Aorta (tissue), 5 donors: ENCODE measurements at places on chromosomes 12 and 14.

DNA sequence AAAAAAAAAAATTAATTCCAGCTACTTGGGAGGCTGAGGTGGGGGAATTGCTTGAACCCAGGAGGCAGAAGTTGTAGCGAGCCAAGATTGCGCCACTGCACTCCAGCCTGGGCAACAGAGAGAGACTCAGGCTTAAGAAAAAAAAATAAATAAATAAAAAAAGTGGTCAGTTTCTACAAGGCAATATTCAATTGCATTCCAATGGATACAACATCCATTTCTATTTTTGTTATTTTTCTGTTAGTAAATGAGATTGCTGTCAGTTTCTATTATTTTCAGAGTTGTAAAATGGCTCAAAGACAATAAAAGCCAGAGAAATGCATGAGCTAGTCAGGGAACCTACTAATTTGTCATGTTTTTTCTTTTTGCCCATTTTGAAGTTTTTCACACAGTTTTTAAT lies 119.2 kb downstream of the PDE3A start:
- no peak for DNase-seq

- DNase-seq: no peak
These were observed 77.7 kb downstream of the ARF6 start for GRCh38 chr14:49970474-49971147.

- peak; percentile 70 for DNase-seq
These were observed 156.7 kb upstream of the RTL1 start for GRCh38 chr14:101060171-101060601.

DNA sequence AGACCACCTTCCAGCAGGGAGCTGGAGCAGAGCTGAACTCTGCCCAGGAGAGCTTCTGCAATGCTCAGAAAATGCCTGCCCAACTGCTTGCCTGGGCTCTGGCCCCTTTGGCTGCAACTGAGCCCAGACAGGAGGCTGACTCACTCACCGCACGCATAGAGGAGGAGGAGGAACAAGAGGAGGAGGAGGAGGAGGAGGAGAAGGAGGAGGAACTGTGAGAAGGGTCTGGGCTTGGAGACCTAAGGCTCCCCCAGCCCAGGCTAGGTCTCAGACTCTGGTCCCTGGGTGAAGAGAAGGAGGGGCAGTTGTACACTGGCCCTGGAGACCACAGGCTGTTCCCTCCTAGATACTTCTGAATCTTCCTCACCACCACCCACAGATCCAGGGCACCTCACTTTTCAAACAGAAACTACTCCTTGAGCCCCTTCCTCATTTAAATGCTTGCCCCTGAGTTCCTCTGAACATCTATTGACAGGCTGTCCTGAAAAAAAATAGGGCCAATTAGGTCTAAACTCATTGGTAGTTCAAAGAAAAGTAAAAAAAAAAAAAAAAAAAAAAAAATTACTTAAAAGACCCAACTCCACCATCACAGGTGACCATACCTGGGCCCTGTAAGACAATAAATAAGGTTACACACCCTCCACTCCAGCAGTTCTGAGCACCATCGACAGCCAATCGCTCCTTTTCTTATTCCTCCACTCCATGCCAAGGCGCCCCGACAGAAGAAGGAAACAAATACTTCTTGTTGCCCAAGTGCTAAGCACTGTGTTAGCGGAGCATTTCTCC lies 674 bp downstream of the VDR start:
- DNase-seq: peak; percentile 89
